Activated naive CD4-positive, alpha-beta T cell (primary cell): ENCODE measurements at places on chromosomes 2 and 18.

DNA sequence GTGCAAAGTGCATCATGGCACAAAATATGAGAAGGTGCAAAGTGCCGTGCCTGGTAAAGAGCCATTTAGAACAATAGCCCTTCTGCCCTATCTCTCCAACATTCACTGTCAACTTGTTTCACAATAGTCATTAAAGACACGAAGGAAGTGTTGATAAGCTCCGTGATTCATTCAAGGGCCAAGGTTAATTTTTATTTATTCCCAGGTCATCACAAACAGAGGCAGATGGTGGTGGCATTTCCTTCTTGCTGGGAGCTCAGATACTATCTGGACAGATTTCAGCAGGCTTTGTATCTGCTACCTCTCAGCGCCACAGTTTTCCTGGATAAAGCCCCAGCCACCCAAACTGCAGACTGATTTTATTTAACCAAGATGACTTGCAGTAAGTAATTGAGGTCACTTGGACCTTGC is 309.3 kb downstream of the ZNF521 start:
- no peak for DNase-seq

GRCh38 chr2:151544449-151544848 is 134.7 kb downstream of the RIF1 start:
- no peak for DNase-seq

DNA sequence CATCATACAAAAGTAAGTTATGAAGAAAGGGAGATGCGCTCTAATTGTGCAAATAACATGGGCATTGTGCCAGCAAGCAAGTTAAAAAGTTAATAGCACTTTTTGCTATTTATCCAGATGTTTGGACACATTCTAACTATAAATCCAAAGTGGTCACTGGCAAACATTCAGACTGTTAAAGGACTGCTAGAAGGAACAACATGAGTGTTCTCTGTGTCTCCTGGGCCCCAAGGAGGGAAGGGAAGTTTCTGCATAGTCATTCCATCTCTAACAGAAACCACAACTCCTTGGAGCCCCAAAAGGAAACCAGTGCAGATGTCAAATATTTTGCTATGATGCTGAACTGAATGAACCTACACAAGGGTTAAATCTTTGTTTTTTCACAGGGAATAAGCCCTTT is 213.3 kb upstream of the HNRNPA3 start:
- no peak for DNase-seq

DNA sequence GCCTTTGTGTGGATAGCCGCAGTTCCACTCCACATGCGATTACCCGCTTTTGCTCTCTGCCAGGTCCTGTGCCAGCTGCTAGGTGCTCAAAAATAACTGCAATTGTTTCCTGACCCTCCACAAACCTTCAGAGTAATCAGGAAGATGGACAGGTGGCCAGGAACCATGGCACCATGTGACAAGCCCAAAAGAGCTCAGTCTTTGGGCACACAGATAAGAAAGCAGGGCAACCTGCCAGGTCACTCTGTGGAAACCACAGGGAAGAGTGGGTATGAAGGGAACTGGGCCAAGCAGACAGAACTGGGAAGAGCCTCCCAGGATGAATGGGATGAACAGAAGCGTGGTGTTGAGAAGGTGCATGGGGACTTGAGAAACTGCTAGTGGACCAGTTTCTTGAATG is 79.4 kb upstream of the AGAP1 start:
- no peak for DNase-seq

DNA sequence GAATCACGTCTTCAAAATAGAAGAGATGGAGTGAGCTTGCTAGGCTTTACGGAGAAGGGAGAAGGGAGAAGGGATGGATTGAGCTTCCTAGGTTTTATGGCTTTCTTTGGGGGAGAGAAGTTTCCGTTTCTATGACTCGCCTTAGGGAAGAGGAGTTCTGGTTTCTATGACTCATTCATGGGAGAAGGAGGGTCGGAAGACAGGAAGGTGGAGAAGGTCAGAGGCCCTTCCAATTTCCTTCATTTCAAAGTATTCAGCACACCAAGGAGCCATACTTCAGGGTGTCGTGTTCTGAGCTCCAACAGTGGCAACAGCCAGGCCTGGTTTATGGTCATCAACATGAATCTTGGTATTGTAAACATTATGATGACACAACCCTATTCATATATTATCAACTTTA is 284.7 kb upstream of the VWC2L start:
- no peak for DNase-seq

- no peak for DNase-seq
Observed at GRCh38 chr2:26932974-26933373, 37.5 kb upstream of the MAPRE3 start.

GRCh38 chr18:2916184-2916583 is 69.4 kb downstream of the EMILIN2 start:
- DNase-seq: no peak

DNA sequence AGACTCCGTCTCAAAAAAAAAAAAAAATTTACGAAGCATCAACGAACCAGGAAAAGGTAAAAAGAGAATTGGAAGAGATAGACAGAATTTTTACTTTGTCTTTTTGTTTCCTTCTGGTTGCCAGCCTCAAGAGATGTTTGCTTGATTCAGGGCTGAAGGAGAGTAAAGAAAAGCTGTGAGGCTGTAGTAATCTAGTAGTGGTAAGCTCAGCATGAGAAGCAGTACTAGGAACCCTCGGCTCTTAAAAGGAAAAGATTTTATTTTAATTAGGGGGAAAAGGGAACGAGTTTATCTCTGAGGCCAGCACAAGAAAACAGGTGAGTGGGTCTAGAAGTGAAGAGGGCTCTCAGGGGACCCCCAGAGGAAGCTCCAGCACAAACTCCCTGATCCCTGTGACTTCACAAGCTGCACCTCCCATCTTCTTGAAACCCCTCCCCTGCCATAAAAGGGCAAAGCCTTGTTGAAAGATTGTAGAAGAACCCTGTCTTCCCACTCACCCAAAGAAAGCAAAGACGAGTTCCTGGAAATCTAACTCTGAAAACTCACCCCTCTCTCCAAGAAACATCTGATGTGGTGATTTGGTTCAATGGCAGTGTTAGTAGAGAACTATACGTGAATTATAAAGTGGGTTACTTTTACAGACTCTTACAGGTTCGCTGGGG is 8.6 kb downstream of the RBMS1 start:
- no peak for DNase-seq

- no peak for DNase-seq
Observed at GRCh38 chr2:178452334-178452733, 1.2 kb downstream of the PJVK start.

DNA sequence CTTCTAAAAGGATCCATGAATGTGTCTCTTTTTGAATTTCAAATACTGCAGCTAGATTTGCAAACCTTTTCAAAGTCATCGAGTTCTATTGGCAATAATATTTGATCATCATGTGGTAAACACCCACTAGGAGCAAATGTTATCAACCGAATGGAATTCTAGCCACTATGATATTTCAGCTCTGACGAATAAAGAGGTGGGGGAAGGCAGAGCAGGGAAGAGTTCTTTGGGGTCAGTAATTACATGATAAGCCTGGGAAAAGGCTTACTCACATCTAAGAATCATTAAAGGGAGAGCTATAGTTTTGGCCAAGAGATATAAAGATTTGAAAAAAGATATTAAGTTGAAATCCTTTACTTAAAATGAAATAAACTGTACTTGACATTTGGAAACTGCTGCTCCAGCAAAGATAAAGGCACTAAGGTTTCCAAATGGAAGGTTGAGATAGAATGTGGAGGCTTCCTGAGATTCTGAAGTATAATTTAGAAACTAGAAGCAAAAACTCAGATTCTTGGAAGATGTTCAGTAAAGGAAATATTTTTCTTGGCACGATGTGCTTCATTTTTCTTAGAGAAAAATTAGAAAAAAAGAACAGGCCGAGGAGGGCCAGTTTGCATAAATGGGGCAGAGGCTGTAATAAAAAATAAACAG is 104.7 kb upstream of the ARHGAP28 start:
- no peak for DNase-seq

GRCh38 chr18:49565101-49565500 is 3.2 kb downstream of the LIPG start:
- DNase-seq: no peak

- no peak for DNase-seq
Observed at GRCh38 chr2:238747114-238747513, 100.8 kb upstream of the TWIST2 start.

DNA sequence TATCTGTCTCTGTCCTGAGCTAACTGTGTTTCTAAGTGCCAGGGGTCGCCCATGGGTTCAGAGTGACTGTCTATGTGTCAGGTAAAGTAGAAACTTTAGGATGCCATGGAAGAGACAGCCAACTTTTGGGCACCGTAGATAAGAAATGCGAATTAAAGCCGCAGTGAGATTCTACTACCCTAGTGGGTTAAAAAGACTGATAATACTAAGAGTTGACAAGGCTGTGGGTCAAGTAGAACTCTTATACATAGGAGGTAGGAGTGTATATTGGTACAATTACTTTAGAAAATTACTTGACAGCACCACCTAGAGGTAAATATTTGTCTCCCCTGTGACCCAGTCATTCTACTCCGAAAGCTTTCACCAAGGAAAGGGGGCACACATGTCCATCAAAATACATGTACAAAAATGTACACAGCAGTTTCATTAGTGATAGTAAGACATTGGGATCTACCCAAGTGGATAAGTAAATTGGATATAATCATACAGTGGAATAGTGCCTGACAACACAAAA is 371.3 kb downstream of the SLC4A3 start:
- DNase-seq: no peak

DNA sequence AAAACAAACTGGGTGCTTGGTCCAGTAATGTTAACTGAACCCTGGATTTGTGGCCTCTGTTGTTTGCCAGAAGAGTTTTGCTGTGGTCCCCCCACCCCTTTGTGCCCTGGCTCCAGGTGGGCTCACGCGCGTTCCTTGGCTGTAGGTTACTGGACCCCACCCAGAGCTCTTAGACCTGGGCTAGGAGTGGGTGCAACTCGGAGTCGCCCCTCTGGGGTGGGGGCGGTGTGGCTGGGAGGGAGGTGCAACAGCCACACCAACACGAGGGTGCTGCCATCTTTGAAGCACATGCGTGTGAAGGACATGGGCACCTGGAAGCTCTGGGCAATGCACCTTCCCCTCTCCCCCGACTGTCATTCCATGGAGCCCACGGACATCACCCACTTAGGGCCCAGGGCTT is 92.7 kb downstream of the USP40 start:
- no peak for DNase-seq

DNA sequence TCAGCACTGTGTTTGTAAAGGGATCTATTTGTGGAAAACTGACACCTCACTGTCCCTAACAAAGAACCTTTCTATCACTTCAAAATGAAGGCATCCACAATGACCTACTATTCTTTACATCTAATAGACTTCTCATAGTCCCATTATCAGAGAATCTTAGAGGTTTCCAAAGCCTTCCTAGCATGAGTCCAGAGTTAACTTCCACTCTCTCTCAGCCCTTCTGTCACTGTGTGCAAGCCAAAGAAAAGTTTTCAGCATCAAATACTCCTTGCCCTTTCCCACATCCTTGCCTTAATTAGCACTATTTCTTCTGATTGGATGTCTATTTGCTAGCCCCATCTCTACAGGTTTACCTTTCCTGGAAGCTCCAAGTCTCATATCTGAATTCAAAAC is 178.5 kb downstream of the ERBB4 start:
- no peak for DNase-seq

DNA sequence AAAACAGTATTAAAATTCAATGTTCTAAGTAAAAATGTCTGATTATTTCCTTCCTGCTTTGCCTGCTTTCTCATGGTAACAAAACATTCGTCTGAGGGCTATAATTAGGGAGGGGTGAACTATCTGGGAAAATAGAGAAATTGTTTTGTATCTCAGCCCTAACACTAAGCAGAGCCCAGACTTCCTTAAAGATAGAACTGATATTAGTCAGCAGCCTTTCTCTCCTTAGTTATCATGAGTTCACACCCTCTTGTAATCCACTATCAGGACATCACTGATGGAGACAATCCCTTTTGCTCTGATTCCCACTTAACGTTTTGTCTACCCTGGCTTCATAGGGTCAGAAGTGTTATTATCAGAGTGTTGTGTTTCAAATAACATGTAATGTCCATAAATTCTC is 701.1 kb upstream of the ZEB2 start:
- DNase-seq: no peak

GRCh38 chr18:37249895-37250618 is 315.5 kb downstream of the CELF4 start:
- no peak for DNase-seq

GRCh38 chr2:54000524-54000923 is 29.7 kb upstream of the PSME4 start:
- no peak for DNase-seq

DNA sequence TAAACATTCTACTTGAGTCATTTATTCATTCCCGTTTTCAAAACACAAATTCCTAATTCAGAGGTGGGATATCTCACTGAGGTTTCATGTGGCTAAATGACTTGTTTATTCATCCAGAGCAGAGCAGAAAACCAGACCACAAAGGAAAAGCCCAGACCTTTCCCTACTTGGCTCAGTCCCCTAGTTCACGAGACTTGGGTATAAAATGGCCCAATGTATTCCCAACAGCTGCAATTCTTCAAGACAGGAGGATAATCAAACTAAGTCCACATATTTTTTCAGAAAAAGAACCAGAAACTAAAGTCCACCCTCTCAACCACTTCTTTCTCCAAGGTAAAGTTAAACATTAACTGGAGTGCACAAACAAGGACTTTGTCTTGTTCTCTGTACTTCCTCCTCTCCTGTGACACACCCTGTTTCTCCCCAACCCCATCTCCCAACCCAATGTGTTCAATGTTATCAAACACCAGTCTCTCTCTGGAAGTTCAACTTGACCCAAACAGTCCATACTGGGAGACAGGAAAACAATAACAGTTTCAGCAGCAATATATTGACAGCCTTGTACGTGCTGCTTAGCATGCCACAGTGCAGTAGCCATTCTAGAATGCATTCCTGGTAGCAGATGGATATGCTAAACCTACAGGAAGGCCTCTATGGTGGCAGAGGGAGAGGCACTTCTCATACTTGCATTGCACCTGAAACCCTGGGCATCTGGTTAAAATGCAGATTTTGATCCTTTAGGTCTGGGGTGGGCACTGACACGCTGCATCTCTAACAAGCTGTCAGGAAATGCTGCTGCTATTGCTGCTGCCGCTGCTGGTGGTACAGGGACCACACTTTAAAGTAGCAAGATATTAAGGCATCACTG is 110.7 kb downstream of the INO80D start:
- no peak for DNase-seq

DNA sequence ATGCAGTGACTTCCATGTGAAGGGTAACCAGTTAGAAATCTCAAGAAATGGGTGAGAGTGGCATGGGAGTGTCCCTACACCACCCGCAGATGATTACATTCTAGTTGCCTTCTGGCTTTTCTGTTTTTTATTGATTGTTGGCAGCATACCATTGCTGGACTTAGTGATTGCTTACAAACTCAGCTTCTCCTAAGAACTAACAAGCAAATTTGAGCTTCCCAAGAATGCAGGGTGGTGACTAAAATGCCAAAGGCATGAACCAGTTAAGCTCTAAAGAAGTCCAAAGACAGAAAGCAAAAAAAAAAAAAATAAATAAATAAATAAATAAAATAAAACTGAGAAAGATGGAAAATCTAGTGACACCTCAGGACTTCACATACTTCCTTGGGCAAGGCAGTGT is 245.5 kb upstream of the PARD3B start:
- DNase-seq: no peak

- no peak for DNase-seq
Observed at GRCh38 chr18:79952996-79953559, 1.6 kb upstream of the SLC66A2 start.
